Naive B cell (primary cell): ENCODE measurements at places on chromosomes 4 and X. TPM values are rescaled to one million over a fixed set of nuclear protein-coding genes. Genes with fewer than 3 reads are reported as not detected.

The MSX1 gene
- polyA plus RNA-seq: not detected

The CNKSR2 gene
- polyA plus RNA-seq: 13.1 TPM

The BMP3 gene
- 3.0 TPM for polyA plus RNA-seq

The NDST3 gene
- not detected for polyA plus RNA-seq

The CT83 gene
- polyA plus RNA-seq: not detected

The CNGA1 gene
- polyA plus RNA-seq: not detected

The ODAPH gene
- polyA plus RNA-seq: not detected

The KIAA1210 gene
- not detected for polyA plus RNA-seq

The FAM236D gene
- polyA plus RNA-seq: not detected

The FAM193A gene
- 1.9 TPM for polyA plus RNA-seq

The TMPRSS11E gene
- polyA plus RNA-seq: not detected

The REPS2 gene
- 2.2 TPM for polyA plus RNA-seq

The F8A3 gene
- polyA plus RNA-seq: 2.4 TPM

The CT45A5 gene
- polyA plus RNA-seq: not detected

The GATA1 gene
- 0.27 TPM for polyA plus RNA-seq

The SULT1B1 gene
- not detected for polyA plus RNA-seq

The GPRASP3 gene
- not detected for polyA plus RNA-seq

The NDUFA1 gene
- 314 TPM for polyA plus RNA-seq

The PNMA6A gene
- polyA plus RNA-seq: not detected

The PRR32 gene
- not detected for polyA plus RNA-seq

The LUZP4 gene
- polyA plus RNA-seq: not detected

The AMOT gene
- 3.2 TPM for polyA plus RNA-seq

The SMIM31 gene
- not detected for polyA plus RNA-seq

The FAAH2 gene
- polyA plus RNA-seq: 0.78 TPM

The MAGEB17 gene
- not detected for polyA plus RNA-seq

The STOX2 gene
- polyA plus RNA-seq: not detected

The CT45A1 gene
- not detected for polyA plus RNA-seq
